Fibroblast of pulmonary artery (primary cell): ENCODE measurements at places on chromosomes 2 and 18.
A peak's percentile ranks its signal among the peaks of the same experiment; 100 is the strongest.

DNA sequence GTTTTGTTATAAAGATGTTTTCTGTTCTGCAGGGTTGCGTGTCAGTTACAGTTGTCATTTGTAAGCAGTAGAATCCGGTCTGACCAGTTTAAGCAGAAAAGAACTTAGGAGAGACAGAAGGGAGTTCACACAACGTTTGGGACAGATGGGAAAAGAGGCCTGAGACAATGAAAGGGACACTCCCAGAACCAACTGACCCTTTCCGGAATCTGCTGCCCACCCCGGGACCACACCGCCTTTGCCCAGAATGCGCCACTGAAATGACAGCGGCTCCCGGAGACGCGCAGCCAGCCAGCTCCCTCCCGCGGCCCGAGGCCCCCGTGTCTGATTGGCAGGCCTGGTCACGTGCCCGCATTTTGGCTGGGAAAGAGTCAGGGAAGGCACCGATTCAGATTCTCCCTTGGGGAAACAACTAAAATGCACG is 244.6 kb downstream of the BCL2 start:
- peak; percentile 39 for DNase-seq

GRCh38 chr18:78790511-78790910 is 189.1 kb upstream of the SALL3 start:
- no peak for DNase-seq

- no peak for DNase-seq
These were observed 851 bp downstream of the EIF2AK3 start for GRCh38 chr2:88626171-88627054.

DNA sequence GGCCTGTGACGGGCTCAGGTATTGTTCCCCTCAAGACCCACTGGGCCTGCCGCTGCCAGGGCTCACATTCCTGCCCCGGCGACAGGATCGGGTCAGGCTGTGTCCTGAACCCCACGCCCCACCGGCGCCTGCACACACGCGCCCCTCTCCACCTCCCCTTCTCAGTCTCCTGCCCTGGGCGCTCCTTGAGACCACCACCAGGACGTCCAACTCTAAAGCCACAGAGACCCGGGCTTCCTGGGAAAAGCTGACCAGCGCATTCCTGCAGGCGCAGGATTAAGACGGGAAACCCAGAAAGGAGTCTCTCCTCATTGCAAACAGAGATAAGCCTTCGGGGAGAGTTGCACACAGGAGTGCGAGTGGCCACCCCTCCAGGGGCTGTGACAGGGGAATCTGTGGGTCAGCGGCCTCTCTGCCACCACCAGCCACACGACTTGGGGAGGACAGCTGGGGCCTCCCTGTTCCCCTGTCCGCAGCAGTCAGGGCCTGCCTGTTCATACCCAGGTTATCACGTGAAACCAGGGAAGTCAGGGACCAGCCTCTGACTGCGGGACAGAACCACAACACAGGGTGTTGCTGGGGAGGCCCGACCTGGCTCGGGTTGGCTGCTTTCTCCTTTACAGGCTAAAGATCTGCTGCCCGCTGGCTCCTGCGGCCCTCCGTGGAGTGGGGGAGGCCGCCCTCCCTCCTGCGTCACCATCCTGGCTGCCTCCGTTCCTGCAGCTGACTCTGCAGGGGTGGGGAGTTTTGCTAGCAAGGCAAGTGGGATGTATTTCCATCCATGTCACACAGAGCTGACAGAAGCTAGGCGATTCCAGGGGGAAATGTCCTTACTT is 88.8 kb downstream of the ZCCHC2 start:
- DNase-seq: peak; percentile 32

DNA sequence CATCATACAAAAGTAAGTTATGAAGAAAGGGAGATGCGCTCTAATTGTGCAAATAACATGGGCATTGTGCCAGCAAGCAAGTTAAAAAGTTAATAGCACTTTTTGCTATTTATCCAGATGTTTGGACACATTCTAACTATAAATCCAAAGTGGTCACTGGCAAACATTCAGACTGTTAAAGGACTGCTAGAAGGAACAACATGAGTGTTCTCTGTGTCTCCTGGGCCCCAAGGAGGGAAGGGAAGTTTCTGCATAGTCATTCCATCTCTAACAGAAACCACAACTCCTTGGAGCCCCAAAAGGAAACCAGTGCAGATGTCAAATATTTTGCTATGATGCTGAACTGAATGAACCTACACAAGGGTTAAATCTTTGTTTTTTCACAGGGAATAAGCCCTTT is 213.3 kb upstream of the HNRNPA3 start:
- peak; percentile 19 for DNase-seq

- no peak for DNase-seq
These were observed 195.4 kb downstream of the ZEB2 start for GRCh38 chr2:144324446-144325045.

DNA sequence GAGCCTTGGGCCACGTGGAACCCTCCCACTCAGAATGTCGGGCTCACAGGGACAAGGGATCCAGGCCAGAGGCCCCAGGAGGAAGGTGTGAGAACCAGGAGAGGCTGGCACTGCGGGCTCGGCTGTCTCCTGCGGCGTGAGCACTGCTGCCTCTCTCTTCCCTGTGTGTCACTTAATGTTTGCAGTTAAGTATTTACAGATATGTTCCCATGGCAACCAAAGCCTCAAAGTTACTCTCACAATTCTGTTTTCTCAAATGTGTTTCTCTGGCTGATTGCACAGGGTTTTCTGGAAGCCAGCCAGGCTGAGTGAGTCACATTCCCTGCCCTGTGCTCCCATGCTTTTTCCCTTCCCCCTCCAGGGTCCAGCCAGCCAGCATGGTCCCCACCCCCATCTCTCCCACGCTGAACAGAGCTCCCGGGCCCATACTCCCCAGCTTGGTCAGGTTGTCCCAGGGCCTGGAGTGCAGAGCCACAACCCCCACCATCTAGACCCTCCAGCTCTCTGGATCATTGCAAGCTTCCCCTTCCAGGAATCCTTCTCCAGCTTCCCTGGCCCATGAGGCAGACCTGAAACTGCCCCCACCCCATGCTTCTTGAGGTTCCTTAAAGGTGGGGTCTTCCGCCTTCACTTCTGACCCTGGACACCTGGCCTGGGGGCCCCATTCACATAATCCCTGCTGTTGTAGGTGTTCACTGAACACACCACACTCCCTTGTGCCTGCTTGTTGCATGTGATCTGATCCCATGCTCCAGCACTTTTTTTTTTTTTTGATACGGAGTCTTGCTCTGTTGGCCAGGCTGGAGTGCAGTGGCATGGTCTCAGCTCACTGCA is 265.9 kb downstream of the CELF4 start:
- peak; percentile 99 for DNase-seq

- no peak for DNase-seq
These were observed 95.8 kb upstream of the SPRED2 start for GRCh38 chr2:65528241-65528574.

GRCh38 chr18:56197241-56197859 is 441.0 kb downstream of the TXNL1 start:
- no peak for DNase-seq

GRCh38 chr2:33907866-33908265 is 308.8 kb upstream of the FAM98A start:
- DNase-seq: no peak

GRCh38 chr2:39216346-39217191 is 27.2 kb downstream of the CDKL4 start:
- DNase-seq: no peak

- DNase-seq: no peak
These were observed 6.4 kb downstream of the ARL4C start for GRCh38 chr2:234490271-234491091.

DNA sequence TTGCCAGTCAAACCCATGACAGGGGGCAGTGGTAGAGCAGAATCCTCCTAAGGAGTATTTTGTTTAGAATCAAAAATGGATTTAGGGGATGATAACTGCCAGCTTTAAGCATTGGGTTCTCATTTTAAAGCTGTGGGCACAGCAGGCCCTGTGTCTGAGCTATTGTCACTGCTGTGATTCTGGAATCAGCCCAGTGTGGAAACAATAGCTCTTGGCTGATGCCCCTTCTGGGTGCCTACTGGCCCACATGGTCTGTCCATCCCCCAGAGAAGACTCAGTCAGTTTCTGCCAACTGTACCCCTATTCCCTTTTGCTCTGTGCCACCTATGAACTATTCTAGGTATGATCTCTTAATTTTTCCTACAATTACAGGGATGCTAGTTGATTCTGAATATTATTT is 91.7 kb upstream of the LRRTM1 start:
- DNase-seq: no peak

- DNase-seq: no peak
These were observed 193.5 kb upstream of the ALKAL2 start for GRCh38 chr2:481388-481787.

DNA sequence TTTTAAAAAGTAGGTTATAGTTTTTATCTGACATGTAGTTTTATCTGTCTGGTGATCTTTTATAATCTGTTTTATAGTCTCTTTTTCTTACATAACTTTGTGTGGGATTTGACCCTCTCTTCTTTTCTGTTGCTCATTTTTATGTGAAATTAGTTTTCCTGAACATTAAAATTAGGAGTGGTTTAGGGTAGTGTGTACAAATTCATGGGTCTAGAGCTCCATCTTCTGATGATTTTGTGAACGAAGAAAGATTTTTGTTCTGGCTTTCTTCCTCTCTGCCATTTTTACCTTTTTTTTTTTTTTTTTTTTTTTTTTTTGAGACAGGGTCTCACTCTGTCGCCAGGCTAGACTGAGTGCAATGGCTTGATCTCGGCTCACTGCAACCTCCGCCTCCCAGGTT is 46.6 kb downstream of the SLC30A6 start:
- DNase-seq: peak; percentile 17

- DNase-seq: no peak
These were observed 32.1 kb upstream of the CHRNA1 start for GRCh38 chr2:174796319-174796771.

GRCh38 chr2:237672731-237673129 is 45.3 kb downstream of the LRRFIP1 start:
- DNase-seq: no peak

GRCh38 chr18:73318739-73319479 is 451.1 kb upstream of the NETO1 start:
- peak; percentile 14 for DNase-seq

DNA sequence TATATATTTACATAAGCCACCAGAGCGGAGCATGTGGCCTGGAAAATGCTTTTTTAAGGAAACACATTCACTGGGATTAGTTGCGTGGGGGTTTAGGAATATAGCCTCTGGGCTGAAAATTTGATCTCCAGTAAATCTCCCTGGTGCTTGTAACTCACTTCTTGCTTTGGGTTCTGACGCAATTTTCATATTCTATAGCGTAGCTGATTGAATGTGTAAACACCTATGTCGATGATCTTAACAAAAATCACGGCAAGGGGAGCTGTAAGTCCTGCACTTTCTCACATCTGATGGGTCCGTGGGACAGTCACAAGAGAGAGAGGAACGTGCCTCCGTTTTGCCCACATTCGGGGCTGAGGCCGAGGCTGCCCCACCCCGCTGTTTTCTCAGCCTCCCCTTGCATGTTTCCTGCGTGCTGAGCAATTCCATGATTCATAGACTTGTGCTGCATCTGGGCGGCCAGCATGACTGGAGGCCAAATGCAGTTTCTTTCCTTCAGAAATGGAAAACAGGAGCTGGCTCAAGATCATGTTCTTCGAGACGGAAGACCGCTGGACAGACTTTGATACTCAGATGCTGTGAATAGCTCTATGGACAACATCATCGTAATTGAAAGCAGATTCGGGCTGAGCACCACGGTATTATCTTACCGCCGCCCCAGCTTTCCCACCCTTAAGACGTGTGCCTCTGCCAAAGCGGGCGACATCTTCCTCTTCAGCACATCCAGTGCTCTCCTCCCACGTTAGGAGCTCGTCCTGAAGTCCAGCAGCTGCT is 109.2 kb downstream of the TMEM18 start:
- DNase-seq: peak; percentile 31

- peak; percentile 98 for DNase-seq
These were observed at the start of gene MMADHC for GRCh38 chr2:149587220-149587949. Gene MMADHC, minus strand, starts transcription at chr2:149587775. Its CDS starts 678 bp downstream, at chr2:149587097.

- no peak for DNase-seq
These were observed 68.7 kb upstream of the WIPF1 start for GRCh38 chr2:174666312-174666711.

DNA sequence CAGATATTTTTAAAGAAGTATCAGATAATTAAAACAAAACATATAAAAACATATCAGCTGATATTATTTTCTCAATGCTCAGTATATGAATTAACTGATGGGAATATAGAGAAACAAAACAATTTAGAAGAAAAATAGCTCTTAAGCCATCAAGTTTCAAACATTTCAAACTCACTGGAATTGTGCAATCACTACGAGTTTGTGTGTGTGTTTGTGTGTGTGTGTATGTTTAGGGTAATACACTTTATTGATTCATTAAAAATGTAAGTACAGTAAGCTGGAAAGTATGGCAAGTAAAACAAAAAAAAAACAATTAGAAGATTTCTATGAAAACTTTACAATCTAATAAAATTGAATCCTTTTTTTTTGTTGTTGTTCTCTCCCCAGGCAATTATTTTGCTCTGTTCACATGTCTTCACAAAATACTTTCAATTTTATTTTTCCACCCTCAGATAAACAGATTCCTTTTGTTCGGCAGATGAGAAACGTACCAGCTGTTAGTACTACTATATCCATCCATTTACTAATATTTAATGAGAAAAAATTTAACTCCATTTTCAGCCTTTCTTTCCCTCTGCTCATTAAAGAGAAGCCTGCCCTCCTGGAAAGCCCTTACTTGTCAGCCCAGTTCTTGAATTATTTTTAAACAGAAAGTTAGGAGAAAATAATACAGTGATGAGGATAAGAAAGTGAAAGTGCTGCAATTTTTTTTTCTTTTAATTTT is 87.6 kb downstream of the SLC8A1 start:
- peak; percentile 75 for DNase-seq

GRCh38 chr2:74762789-74763188 is 71.1 kb upstream of the HK2 start:
- no peak for DNase-seq

DNA sequence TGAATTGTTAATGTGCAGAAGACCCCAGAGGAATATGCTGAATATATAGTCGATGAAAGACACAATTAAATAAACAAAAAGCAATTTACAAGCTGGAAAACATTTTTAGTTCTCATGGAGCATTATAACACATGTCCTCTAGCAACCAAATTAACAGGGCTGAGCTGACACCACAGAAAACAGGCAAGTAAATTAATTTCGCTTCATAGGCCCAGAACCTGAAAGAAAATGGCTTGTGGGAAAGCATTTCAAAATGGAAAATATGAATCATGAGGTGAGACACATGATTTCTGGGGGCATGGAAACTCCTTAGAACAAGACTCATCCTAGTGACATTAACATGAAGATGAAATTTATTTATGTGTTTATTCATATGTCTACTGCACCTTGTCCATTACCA is 25.0 kb upstream of the RNF152 start:
- no peak for DNase-seq
